ENCODE measurements at places on chromosomes 4 and X.

DNA sequence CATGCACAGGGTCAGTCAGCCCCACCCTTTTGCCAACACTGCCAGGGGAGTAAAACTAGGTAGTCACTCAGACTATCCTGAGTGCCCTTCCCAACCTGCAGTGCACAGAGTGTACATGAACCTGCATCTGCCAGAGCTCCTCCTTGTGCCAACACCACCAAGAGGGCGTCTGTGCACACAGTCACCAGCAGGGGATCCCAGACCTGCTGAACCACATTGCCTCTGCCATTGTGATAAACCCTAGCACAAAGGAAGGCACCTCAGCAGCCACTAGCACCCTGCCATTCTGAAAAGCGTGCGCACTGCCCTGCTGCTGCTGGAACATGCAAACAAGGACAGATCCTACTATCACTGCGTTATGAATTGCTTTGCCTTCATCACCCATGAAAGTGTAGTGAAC, 247.8 kb upstream of the POU3F4 start:
- DNase-seq, result no peak

GRCh38 chr4:153646261-153646660, 37.8 kb upstream of the TLR2 start:
- DNase-seq, result no peak

GRCh38 chrX:51759055-51759839, 16.0 kb downstream of the GSPT2 start:
- no peak for DNase-seq

DNA sequence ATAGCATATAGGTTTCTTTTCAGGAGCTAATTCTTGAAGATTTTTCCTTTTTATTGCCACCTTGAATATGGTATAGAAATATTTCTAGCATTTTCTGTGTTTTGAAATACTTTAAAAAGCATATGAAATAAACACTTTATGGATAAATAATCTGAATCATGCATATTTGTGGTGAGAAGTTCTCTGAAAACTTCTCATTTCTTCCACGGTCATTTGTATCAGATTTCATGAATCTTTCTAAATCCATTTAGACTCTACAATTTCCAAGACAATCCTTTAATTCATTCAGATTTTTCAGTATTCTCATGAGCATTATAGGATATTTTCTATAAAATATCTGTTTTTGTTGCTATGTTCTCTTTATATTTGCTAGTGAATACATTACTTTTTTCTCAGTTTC, 16.2 kb upstream of the CA5B start:
- no peak for DNase-seq

DNA sequence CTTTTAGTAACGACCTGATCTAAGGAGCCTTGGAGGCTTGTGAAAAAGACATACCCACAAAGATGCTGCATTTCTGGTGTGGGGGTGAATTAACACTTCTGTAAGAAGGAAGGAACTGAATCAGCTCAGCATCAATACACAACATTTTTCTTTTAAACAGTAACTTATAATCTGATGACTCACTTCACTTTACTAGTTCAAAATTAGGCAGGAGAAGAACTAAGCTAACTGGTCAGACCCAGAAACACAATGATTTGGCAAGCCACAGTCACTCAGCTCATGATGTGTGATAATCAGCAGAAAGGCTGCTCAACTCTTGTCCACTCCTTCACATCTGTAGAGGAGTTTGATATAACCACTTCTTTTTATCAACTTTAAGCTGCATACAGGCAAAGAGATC, 4.6 kb downstream of the MMAA start:
- DNase-seq, result no peak

DNA sequence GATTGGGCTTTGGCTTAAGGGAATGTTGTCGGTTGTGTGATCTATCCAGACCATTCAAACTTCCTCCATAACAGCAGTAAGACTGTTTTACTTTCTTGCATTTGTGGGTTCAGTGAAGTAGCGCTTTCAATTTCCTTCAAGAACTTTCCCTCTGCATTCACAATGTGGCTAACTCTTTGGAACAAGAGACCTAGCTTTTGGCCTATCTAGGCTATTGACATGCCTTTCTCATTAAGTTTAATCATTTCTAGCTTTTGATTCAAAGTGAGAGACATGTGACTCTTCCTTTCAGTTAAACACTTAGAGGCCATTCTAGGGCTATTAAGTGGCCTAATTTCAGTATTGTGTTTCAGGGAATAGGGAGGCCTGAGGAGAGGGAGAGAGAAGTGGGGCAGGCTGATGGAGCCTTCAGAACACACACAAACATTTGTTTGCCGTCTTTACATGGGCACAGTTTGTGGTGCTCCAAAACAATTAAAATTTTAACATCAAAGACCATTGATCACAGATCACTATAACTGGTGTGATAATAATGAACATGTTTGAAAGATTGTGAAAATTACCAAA, 34.1 kb downstream of the ADH5 start:
- no peak for DNase-seq

GRCh38 chr4:128468123-128468989, 180.7 kb upstream of the PGRMC2 start:
- DNase-seq, result no peak

DNA sequence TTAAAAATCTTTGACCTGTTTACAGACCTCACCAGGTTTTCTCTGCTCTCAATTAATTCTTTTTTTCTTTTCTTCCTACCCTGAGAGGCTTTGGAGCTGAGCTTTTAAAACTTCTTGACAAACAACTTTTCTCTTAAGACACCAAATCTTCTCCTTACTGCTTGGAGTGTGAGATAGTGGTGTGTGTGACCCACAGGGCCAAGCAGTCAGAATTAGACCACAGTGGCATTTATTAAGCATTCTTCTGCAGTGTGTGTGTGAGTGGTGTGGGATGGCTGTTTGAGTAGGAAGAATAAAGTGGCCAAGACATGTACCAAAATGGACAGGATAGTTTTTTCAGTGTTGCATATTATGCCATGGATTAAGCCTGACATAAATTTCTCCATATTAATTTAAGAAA, 665.1 kb downstream of the RAPGEF2 start:
- no peak for DNase-seq

- DNase-seq, result no peak
Measured at GRCh38 chrX:47217121-47217851, 1.2 kb upstream of the CDK16 start.

DNA sequence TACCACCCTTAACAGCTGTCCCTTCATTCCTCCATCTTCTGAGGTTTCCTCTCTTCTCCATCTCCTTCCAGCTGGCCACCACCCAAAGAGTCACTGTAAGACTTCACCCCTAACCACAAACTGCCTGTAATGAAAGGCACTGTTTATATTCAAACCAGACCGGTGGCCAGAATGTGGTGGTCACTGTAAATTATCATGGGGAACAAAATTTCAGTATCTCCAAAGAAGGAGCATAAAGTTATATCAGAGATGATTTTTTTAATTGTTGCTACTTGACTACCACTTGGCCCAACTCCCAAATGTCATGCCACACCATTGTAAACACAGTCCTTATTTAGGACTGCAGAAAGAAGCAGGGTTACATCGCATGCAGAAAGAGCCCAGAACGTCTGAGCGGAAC, 44.8 kb downstream of the SMARCA1 start:
- DNase-seq, result no peak

DNA sequence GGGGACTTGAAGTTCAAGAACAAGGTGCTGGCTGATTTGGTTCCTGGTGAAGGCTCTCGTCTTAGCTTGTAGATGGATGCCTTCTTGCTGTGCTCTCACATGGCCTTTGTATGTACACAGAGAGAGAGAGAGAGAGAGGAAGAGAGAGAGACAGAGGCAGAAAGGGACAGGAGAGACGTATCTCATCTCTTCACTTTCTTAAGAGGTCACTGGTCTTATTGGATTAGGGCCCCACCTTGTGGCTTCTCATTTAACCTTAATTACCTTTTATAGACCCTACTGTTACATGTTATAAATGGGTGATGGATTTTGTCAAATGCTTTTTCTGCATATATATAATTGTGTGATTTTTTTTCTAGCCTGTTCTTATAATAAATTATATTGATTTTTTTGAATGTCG, 1444.2 kb downstream of the ADGRL3 start:
- DNase-seq, result no peak

DNA sequence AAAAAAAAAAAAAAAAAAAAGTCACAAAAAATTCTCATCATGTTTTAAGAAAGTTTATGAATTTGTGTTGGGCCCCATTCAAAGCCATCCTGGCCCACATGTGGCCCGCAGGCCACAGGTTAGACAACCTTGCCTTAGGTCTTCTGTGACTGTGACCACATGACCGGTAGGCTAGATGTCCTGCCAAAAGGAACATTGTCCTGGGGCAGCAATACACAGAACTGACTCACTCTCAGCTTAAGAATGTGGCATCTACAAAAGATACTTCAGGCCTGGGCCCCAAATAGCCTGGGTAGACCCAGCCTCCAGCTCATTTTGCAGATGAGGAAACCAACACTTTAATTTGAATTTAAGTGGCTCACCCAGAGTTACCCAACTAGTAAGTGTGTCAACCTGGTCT, 10.0 kb downstream of the AWAT2 start:
- DNase-seq, result no peak

DNA sequence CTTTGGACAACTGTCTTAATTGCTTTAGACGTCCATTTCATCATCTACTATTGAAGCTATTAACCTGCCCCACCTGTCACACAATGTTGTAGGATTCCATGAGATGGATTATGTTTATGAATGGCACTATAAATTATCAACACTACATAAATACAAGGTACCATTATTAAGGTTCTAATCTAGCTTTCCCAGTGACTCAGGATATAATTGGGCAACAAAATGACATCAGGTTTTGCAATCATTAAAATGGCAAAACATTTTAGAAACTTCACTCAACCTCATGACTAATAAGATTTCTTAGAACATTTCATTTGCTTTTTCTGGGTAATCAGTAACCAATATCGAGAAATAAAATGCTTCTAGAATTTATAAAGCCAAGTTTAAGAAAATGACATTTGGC, 9.2 kb downstream of the HOPX start:
- DNase-seq, result no peak

- DNase-seq, result no peak
Measured at GRCh38 chrX:24167719-24168472, 18.4 kb downstream of the ZFX start.

- no peak for DNase-seq
Measured at GRCh38 chr4:84515075-84515474, 16.0 kb upstream of the NKX6-1 start.

- no peak for DNase-seq
Measured at GRCh38 chr4:103136671-103137445, 37.2 kb upstream of the BDH2 start.

GRCh38 chrX:96650023-96650422, 34.6 kb upstream of the DIAPH2 start:
- DNase-seq, result no peak

DNA sequence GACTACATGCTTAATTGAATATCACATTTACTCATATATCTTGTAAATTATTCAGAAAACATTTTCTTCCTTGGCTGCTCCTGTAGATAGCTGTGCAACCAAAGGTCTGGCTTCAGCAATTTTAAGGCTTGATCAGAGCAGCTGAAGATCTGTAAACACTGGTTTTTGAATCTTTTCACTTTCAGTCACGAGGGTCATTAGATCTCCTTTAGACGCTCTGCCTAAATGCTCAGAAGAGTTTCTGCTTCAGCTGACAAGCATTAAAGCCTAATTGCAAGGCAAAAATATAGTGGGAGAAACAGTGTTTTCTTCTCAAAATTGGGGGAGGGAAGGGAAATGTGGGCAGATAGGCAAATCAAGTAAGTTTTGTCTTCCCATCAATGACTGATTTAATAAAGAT, 25.7 kb downstream of the TRPC5 start:
- DNase-seq, result no peak

DNA sequence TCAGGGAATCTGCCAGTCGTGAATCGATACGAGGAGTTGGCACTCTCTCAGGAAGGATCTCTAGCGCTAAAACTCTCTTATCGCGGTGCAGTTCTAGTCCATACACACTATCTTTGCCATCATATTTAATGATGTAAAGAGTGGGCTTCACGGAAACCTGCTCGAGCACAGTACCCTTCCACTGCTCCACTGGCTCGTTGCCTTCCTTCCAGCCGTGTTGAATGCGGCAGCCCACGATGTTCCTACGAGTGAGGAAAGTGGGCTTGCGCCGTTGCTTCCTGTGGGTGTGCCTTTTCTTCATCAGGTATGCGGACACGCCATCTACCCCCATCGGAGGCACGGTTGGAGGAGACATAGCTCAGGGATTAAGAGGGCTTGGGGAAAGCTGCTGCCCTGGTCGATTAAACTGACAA, 661 bp downstream of the SPIN4 start:
- DNase-seq, result peak; percentile 15

- DNase-seq, result no peak
Measured at GRCh38 chr4:4871573-4872313, 12.3 kb downstream of the MSX1 start.

DNA sequence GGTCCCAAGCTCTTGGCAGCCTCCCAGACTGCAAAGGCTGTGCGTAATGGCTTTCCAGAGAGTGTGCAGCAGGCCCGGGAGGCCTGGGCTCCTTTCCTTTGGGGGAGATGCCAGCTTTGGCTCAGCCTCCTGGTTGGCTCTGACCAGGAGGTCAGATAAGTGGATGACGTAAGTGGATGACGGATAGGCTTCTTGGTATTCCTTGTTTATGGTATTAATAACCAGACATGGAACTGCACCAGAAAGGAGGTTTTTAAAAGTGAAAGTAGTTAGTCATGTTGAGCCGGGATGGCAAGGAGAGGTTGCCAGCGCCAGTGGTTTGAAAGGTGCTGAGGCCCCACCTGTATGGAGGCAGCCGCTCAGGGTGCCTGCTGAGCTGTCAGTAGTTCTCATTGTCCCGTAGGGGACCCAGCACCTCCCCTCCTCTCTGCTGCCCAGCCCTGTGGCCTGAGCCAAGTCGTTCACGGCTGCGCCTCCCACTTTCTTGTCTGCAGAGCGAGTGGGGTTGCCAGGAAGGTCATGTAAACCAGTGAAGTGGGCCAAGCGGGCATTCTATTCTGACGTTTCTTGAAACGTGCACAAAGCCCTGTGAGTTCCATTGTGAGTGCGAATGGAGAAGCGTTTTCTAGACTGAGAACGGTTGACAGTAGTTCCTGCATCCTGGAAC, 28.7 kb upstream of the STOX2 start:
- DNase-seq, result peak; percentile 89

GRCh38 chrX:135973025-135973547, 702 bp downstream of the MMGT1 start:
- DNase-seq, result no peak

DNA sequence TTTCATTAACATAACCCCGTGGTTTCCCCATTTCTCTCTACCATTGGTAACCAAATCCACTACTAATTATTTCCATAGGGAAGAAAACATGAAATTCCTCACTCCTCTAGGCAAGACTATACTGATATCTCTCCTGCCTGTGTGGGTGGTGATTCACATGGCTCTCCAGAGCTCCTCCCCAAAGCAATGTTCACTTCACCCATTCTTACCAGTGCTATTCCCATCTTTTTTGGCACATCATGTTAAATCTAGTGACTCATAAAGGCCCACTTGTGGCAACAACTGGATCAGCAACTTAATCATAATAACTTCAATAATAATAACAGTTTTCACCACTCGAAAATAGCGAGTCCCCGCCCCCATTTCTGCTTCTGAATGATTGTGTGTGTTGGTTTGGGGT, 6.1 kb upstream of the HCCS start:
- no peak for DNase-seq

- DNase-seq, result no peak
Measured at GRCh38 chr4:185708348-185708747, 103.6 kb downstream of the SORBS2 start.

GRCh38 chrX:152907084-152907651, 9.3 kb downstream of the ZNF185 start:
- peak; percentile 33 for DNase-seq

GRCh38 chr4:75048208-75048879, 115.4 kb downstream of the PARM1 start:
- DNase-seq, result no peak

- peak; percentile 87 for DNase-seq
Measured at GRCh38 chr4:6252051-6252450, 17.6 kb upstream of the WFS1 start.
